ENCODE measurements at places on chromosomes 7 and 10.

DNA sequence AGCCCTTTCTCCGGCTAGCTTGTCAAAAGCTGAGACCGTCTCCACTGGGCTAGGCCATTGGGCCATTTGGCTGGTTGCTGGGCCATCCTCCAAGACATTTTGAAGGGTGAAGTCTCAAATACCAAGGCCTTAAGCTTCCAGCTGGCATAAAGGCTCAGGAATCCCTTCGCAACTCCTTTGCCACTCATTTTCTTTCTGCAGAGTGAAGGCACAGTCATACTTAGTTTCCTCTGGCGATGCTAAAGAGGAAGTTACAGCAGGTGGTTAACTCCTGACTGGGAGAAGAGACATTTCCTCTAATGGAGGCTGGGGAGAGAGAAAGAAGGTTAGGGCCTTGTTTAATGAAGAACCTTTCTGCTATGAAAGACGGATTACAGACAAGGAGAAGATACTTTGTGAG, 4.8 kb upstream of the REPIN1 start:
- no peak for DNase-seq

DNA sequence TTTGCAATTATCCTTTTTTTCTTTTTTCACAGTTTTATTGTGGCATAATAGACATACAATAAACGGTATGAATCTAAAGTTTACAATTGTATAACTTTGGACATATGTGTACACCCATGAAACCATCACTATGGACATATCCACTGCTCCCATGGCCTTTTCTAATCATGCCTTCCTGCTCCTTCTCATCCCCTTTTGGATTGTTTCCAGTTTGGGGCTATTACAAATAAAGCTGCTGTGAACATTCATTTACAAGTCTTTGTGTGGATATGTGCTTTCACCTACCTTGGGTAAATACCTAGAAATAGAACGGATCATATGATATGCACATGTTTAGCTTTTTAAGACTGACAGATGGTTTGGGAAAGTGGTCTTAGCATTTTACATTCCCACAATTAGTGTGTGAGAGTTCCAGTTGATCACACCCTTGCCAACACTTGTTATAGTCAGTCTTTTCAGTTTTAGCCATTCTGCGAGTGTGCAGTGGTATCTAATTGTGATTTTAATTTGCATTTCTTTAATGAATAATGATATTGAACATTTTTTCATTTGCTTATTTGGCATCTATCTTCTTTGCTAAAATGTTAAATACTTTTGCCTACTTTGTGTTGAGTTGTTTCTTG, 120.9 kb upstream of the KAT6B start:
- no peak for DNase-seq

DNA sequence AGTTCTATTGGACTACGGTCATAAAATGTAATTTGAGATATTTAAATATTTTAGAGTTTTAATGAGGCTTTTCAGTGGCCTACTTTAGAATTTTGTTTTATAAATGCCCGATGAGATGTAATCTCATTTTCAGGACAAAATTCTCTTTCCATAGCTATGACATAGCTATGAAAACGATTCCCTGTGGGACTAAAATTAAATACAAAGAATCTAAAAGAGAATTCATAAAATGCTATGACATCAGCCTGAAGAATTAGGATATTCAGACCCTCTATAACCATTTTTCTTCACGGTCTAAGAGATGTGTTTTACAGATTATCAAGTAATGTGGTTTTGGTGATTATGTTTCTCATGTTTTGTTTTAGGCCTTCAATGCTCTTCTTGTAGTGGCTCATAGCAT, 48.2 kb upstream of the ODAD2 start:
- peak; percentile 70 for DNase-seq

- no peak for DNase-seq
Measured at GRCh38 chr10:5094265-5095205, at the start of gene AKR1C3. TSS of gene AKR1C3 (plus strand) at chr10:5094414. CDS start at chr10:5094445, 31 bp downstream.

GRCh38 chr7:107920048-107920772, 29.2 kb downstream of the DLD start:
- DNase-seq, result no peak

DNA sequence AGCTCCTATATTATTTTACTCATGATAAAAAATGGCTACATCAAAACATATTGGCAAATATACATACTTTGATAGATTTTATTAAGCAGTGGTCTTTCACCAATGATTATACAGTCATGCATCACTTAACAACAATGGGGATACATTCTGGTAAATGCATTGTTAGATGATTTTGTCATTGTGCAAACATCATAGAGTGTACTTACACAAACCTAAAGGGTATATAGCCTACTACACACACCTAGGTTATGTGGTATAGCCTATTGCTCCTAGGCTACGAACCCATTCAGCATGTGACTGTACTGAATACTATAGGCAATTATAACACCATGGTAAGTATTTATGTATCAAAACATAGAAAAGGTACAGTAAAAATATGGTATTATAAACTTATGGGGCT, 98.9 kb upstream of the IL6 start:
- no peak for DNase-seq

Data from BJ (cell line).